ENCODE measurements at places on chromosomes 2 and 18. TPM values are rescaled to one million over a fixed set of nuclear protein-coding genes. Genes with fewer than 3 reads are reported as not detected.

CFAP65 gene
- total RNA-seq: not detected

HOXD4 gene
- not detected for total RNA-seq

GALR1 gene
- under 0.01 TPM for total RNA-seq

METTL4 gene
- 6.6 TPM for total RNA-seq

SERPINB7 gene
- 4.7 TPM for total RNA-seq

UBE2E3 gene
- 14.5 TPM for total RNA-seq

CHMP1B gene
- 60.6 TPM for total RNA-seq

CAVIN2 gene
- 18.4 TPM for total RNA-seq

ZNF521 gene
- 31.2 TPM for total RNA-seq

CABLES1 gene
- total RNA-seq: 11.7 TPM

APCDD1 gene
- total RNA-seq: 0.15 TPM

VIL1 gene
- not detected for total RNA-seq

SERPINB10 gene
- not detected for total RNA-seq

YIPF4 gene
- 11.6 TPM for total RNA-seq

MARCO gene
- total RNA-seq: not detected

FAM228A gene
- 2.3 TPM for total RNA-seq

DSC2 gene
- 0.23 TPM for total RNA-seq

MYO5B gene
- total RNA-seq: 0.53 TPM

NHEJ1 gene
- total RNA-seq: 10.3 TPM

MCM6 gene
- total RNA-seq: 17.4 TPM

TSPYL6 gene
- not detected for total RNA-seq

C2orf81 gene
- total RNA-seq: 0.98 TPM

UGT1A7 gene
- total RNA-seq: not detected

KIF1A gene
- total RNA-seq: not detected

KCNK3 gene
- 1.1 TPM for total RNA-seq

SCG2 gene
- 36.4 TPM for total RNA-seq

IL1RL2 gene
- 4.3 TPM for total RNA-seq

LOXHD1 gene
- total RNA-seq: not detected

All from smooth muscle cell of the coronary artery (primary cell).